ENCODE measurements at places on chromosomes 5 and 9.

GRCh38 chr9:27784847-27785713 is 211.8 kb upstream of the C9orf72 start:
- DNase-seq: no peak

- DNase-seq: no peak
Observed at GRCh38 chr5:157618191-157618765, 34.0 kb downstream of the SOX30 start.

DNA sequence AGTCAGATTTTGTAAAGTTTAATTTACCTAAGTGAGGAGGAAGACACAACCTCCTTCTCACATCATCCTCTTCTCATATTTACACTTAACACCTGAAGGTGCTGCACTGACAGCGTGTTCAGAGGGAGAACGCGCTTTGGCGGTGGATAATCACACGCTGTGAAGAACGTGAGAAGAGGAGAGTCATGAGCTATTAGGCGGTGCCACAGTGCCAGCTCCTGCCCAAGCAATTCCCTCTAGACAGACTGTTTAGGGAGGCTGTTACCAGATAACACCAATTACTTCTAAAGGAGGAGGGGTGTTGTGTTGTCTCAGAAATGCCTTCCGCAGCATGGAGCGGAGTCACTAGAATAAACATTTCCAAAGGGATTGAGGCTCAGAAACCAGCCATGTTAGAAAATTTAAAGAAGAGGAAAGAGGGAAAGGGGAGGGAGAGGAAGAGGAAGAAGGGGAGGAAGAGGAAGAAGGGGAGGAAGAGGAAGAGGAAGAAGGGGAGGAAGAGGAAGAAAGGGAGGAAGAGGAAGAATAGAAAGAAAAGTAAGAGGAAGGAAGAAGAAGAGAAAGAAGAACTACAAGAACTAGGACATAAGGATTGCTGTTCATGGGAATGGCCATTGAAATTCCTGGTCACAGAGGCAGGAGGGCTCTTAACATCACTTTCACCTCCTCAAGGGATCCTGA is 37.3 kb upstream of the WWC1 start:
- no peak for DNase-seq

DNA sequence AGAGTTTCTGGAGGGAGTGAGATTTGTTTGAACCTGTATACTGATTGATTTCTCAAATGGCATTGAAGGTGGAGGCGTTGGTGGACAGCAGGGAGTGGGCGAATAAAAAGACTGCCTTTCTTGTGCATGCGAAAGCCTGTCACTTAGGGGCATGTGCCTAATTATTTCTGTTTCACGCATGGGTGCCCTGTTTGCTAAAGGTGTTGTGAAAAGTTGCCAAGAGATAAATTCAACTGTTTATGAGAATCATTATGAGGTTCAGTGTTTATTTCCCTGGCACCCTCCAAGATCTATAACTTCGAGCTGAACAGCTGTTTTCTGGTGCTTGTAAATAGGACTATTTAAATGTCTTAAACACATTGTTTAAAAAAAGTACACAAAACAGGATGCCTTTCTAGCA is 67.4 kb upstream of the DMRTA1 start:
- DNase-seq: no peak

DNA sequence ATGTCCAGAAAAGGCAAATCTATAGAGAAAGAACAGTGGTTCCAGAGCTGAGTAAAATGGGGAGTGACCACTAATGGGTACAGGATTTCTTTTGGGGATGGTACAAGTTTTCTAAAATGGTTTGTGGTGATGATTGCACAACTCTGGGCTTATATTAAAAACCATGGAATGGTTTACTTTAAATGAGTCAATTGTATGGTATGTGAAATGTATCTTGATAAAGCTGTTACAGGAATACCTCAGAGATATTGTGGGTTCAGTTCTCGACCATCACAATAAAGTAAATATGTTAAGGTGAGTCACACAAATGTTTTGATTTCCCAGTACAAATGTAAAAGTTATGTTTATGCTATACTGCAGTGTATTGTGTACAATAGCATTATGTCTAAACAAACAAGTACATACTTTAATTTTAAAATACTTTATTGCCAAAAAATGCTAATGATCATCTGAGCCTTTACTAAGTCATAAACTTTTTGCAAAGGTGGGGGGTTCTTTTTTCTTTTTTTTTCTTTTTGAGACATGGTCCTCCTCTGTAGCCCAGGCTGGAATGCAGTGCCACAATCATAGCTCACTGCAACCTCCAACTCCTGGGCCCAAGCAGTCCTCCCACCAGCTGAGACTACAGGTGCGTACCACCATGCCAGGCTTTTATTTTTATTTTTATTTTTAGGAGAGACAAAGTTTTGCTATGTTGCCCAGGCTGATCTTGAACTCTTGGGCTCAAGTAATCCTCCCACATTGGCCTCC is 65.9 kb downstream of the SHOC1 start:
- peak; percentile 78 for DNase-seq

Measured in cardiac fibroblast (primary cell).